ENCODE measurements at places on chromosomes 3 and 15. TPM values are rescaled to one million over a fixed set of nuclear protein-coding genes. Genes with fewer than 3 reads are reported as not detected.
A peak's percentile ranks its signal among the peaks of the same experiment; 100 is the strongest.

GRCh38 chr3:184874709-184875644 is 63.0 kb downstream of the VPS8 start:
- no peaks in the 10 kb centered on the region for H3K27me3 ChIP-seq
- H3K27ac ChIP-seq: no peak overlapping the region
- peaks cover 3% of the 10 kb centered on the region for H3K36me3 ChIP-seq
- no peaks in the 10 kb centered on the region for H3K4me1 ChIP-seq
- no peak overlapping the region for H3K4me3 ChIP-seq

DNA sequence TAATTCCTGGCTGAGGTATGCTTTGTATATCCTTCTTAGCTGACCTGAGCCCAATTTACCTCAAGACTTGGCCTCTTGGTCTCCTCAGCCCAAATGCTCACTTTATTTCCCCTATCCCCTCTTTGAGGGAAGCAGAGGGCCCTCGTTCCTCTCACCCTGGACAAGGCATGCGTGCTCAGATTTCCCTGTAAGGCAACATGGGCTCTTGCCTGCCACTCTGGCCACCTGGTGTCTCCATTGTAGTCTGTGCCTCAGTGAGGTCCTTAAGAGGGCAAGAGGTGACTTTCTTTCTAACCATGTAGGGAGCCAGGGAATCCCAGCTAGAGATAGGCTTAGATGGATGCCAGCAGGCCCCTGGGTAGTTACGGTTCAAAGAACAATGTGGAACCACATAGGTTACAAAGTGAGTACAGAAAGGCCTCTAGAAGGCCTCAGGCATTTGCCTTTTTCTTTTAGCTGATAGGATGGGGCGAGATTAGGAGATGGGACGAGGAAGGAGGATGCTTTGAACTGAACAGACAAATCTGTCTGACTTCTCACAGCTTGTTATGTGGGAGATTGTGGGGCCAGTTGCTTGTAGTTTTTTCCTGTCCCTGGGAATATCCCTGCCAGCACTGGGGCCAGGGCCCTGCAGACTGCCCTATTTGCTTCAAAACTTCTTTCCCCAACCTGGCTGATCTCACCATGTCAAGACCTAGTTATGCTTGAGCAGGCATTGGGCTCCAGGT is 1.1 kb upstream of the INTS14 start:
- H3K36me3 ChIP-seq: peaks cover 27% of the 10 kb centered on the region
- peak; percentile 9 for DNase-seq
- H3K4me1 ChIP-seq: peaks cover 11% of the 10 kb centered on the region
- no peaks in the 10 kb centered on the region for H3K27me3 ChIP-seq

SPATA12 gene
- total RNA-seq: 0.47 TPM

CTXN2 gene
- total RNA-seq: not detected

DNA sequence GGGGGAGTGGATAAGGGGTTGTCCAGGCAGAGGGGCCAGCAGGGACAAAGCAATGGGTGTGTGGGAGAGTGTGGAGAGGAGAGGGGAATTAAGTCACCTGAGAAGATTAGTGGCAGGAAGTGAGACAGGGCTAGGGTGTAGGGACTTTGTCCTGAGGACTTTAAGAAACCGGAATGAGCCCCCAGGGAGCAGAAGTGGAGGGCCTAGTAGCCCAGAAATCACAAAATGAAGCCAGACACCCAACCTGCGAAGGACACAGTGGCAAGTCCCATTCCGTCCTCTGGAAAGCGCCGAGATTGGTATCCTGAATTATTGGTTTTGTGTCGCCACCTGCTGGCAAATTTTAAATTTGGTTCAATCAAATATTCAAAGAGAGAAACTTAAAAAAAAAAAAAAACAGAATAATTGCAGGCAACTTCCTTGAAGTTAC is 78.0 kb upstream of the SLC25A36 start:
- peak; percentile 84 for DNase-seq
- no peak overlapping the region for H3K4me3 ChIP-seq
- peaks cover 57% of the 10 kb centered on the region for H3K27me3 ChIP-seq
- no peaks in the 10 kb centered on the region for H3K36me3 ChIP-seq
- H3K27ac ChIP-seq: no peak overlapping the region

SNX22 gene
- total RNA-seq: 1.3 TPM

DNA sequence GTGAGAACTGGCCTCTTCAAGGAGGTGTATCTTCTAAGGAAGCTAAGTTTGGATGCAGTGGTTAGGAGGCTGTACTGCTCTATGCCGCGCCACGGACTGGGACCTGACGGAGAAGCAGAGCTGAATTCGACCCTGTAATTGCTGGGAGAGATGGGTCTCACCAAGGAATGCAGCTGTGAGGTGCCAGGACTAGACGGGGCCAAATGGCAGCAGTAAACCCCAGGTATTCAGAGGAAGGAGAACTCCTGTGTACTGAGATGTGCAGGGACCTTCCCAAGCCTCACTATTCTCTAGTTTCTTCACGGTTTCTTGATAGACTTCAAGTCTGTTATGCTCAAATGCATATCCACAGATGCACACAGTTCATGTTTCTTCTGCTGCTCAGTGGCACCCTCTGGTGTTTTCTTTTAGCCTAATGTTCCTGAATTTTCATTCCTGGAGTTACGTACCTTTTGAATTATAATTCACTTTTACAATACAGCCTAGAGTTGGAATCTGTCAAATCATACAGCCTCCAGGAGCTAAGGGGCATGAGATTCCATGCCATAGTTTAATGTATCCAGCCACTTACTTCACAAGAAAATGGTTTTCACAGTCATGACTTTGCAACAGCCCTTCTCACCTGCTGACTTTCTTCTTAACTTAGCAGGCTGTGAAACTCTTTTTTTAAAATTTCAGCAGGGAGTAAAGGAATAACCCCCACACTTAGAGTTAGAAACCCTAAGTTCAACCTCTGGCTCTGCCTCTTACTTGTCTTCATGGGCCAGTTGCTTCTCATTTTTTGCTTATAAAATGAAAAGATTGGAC is 61.8 kb downstream of the GLDN start:
- H3K4me3 ChIP-seq: no peak overlapping the region
- peak; percentile 37 for DNase-seq
- no peaks in the 10 kb centered on the region for H3K36me3 ChIP-seq
- H3K27ac ChIP-seq: no peak overlapping the region
- no peaks in the 10 kb centered on the region for H3K4me1 ChIP-seq

MST1R gene
- total RNA-seq: 218 TPM

DNA sequence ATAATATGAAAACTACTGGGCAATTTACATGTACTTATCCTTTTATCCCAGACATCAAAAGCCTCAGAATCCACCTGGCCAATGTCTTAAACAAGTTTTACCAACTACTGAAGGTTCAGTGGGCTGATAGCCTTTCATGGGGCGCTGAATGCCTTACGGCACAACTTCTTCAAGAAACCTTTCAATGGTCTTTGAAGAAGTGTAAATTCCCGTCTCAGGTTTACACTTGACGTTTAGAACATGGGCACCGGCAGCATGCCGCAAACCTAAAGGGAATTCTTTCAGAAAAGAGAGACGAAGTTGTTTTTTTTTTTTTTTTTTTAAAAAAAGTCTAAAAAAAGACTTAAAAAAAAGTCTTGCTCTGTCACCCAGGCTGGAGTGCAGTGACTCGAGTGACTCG is 39.7 kb downstream of the ETV5 start:
- no peak overlapping the region for H3K4me3 ChIP-seq
- no peak for DNase-seq
- no peaks in the 10 kb centered on the region for H3K4me1 ChIP-seq
- peaks cover 52% of the 10 kb centered on the region for H3K36me3 ChIP-seq

DNA sequence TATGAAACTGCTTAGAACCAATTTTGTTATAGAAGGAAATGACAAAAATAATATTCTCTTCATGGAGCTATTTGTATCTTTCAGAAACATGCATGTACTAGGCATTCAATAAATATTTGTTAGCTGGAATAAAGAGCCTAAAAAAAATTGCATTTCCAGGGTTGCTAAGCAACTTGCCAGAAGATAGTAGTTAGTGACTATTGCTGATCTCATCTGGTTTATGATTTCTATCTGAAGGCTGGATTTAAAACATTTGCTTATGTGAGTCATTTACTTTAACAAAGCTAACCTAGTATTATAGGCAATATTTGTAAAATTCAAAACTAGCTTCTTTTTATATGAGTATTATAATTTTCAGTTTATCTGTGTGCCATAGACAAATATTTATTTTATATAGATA is 78.3 kb downstream of the NAALADL2 start:
- no peaks in the 10 kb centered on the region for H3K4me1 ChIP-seq
- H3K36me3 ChIP-seq: no peaks in the 10 kb centered on the region
- no peak for DNase-seq
- no peak overlapping the region for H3K27ac ChIP-seq

- H3K4me1 ChIP-seq: no peaks in the 10 kb centered on the region
- H3K4me3 ChIP-seq: no peak overlapping the region
- no peak for DNase-seq
Measured at GRCh38 chr15:36075333-36075732, 504.1 kb upstream of the CDIN1 start.

NPHP3 gene
- total RNA-seq: 40.3 TPM

SPTSSB gene
- 8.1 TPM for total RNA-seq

FAH gene
- 26.1 TPM for total RNA-seq

RTP1 gene
- not detected for total RNA-seq

GRCh38 chr3:3110299-3110630 is at the start of gene IL5RA:
Gene IL5RA (minus strand): TSS chr3:3110374. CDS start chr3:3104984, 5,390 bp downstream.
- peaks cover 10% of the 10 kb centered on the region for H3K4me1 ChIP-seq
- no peaks in the 10 kb centered on the region for H3K27me3 ChIP-seq
- H3K4me3 ChIP-seq: no peak within 1 kb of the TSS
- no peak for DNase-seq
- H3K36me3 ChIP-seq: no peaks in the 10 kb centered on the region

DNA sequence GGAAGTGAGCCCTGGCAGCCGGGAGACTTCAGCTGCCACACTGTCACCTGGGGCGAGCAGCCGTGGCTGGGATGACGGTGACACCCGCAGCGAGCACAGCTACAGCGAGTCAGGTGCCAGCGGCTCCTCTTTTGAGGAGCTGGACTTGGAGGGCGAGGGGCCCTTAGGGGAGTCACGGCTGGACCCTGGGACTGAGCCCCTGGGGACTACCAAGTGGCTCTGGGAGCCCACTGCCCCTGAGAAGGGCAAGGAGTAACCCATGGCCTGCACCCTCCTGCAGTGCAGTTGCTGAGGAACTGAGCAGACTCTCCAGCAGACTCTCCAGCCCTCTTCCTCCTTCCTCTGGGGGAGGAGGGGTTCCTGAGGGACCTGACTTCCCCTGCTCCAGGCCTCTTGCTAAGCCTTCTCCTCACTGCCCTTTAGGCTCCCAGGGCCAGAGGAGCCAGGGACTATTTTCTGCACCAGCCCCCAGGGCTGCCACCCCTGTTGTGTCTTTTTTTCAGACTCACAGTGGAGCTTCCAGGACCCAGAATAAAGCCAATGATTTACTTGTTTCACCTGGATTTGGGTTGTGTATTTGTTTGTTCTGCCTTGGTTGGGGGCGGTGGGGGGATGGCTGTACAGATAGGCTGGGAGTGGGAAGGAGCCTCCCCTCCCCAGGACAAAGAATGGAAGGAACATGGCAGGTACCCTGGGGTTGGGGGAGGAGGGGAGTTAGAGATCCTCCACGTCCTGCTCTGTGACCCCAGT is 2.9 kb upstream of the GRM2 start:
- H3K4me1 ChIP-seq: no peaks in the 10 kb centered on the region
- no peaks in the 10 kb centered on the region for H3K27me3 ChIP-seq
- no peak for DNase-seq
- H3K4me3 ChIP-seq: no peak overlapping the region

DNA sequence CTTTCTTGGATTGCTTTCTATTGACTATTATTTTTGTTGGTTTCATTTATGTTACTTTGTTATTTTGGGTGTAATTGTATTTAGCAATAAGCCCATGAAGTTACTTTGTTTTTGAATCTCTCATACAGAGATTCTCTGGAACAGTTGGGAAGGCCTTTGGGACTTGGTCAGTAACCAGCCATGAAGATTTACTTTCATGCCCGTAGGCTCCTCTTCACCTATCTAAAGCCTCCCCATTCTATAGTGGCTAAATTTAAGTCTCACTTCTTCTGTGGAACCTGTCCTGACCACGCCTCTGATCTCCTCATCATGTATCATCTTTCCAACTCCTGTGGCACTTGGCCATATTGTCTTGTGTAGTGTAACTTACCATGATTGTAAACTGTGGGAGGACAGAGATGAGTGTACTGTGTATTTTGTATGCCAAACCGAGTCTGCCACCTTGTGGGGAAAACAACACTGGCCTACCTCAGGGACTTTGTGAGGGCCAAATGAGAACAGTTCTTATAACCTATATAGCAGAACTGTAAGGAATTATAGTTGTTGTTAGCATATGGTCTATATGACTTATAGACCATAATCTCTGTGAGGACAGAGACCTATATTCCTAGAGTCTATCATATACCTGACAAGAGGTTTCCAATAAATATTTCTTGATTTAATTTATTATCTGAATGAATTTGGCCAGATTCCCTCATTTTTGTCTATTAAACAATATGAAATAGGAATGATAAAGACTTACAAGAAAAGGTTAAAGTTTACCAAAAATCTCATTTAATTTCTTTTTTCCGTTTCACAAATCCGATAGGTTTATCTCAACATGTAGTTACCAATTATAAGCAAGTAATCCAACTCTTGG is 75.0 kb downstream of the STARD9 start:
- no peak overlapping the region for H3K27ac ChIP-seq
- H3K36me3 ChIP-seq: no peaks in the 10 kb centered on the region
- DNase-seq: peak; percentile 36
- no peaks in the 10 kb centered on the region for H3K4me1 ChIP-seq
- H3K4me3 ChIP-seq: no peak overlapping the region
- no peaks in the 10 kb centered on the region for H3K27me3 ChIP-seq

- H3K27me3 ChIP-seq: peaks cover 14% of the 10 kb centered on the region
- H3K36me3 ChIP-seq: no peaks in the 10 kb centered on the region
- H3K27ac ChIP-seq: no peak overlapping the region
- DNase-seq: no peak
Measured at GRCh38 chr15:23397779-23398178, 43.2 kb downstream of the GOLGA8S start.

DNA sequence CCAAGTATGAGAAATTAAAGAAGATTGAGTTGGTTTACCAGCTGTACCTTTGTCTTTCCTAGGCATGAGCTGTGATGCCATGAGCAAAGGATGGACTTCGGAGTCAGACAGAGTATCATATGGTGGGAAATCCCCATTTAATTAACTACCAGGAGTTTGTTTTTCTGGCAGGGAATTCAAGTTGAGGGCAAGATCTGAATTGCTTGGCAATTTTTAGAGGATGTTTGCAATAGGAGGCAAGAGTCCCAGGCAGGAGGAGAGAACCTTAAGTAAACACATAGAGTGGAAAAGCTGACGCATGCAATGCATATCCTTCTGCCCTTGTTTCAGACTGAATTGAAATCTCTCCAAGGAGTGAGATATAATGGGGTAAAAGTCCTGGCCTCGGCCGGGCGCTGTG is 569.7 kb upstream of the MDFIC2 start:
- no peak for DNase-seq
- H3K27me3 ChIP-seq: no peaks in the 10 kb centered on the region
- no peaks in the 10 kb centered on the region for H3K36me3 ChIP-seq
- H3K27ac ChIP-seq: no peak overlapping the region
- H3K4me3 ChIP-seq: no peak overlapping the region
- H3K4me1 ChIP-seq: no peaks in the 10 kb centered on the region

DNA sequence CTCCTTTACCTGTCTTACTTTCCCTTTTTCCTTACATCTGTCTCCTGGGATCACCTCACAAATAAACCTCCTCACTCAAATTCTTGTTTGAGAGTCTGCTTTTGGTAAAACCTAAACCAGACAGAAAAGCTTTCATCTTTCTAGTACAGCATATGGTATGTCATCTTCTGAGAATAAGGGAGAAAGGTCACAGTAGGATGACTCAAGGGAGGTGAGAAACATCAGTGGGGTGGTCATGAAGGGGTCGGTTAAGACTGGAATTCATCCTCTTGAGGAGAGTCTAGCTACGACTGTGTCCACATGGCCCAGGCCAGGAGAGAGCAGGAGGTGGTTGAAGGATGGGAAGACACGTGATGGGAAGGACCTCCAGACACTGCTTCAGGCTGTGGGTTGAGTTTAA is 34.8 kb upstream of the CCK start:
- no peak for DNase-seq
- H3K27ac ChIP-seq: no peak overlapping the region
- H3K36me3 ChIP-seq: no peaks in the 10 kb centered on the region
- H3K27me3 ChIP-seq: peaks cover 92% of the 10 kb centered on the region
- no peak overlapping the region for H3K4me3 ChIP-seq
